ENCODE measurements at places on chromosomes 6 and 20.

DNA sequence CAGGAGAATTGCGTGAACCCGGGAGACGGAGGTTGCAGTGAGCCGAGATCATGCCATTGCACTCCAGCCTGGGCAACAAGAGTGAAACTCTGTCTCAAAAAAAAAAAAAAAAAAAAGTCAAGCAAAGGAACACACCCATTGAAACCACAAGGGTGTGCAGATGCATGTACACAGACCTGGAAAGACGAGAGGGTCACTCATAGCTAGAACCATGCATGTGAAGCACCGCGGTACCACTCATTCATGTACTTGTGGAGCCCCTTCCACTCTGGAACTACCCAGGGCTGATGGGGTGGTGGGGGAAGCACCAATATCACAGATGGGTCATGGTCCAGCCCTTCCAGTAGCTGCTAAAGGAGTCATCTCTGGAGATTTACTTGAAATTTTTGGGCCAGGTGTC lies 7.4 kb upstream of the TJAP1 start:
- no peak for DNase-seq

DNA sequence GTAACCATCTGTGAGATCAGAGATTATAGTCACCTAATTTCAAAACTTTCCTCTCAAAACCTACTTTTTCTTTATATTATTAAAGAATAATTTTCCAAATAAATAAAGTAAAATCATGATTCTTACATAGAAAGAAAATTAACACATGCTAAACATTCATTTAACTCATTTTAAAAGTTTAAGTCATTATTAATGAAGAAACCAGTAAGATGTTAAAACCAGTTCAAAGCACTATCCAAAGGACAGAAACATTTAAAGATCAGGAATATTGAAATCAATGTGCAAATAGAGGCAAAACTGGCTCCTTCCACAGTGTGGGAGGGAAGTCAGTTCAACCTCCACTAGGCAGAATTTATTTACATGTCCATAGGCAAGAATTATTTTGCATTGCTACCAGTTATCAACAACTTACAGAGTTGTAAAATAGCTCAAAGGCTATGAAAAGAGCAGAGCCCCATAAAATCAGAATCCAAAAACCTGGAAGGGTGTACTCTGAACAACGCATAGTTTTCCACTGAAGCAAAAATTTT lies 146.9 kb downstream of the KHDC1L start:
- no peak for DNase-seq

- DNase-seq, result no peak
These were observed 19.6 kb downstream of the PACSIN1 start for GRCh38 chr6:34485321-34486060.

- no peak for DNase-seq
These were observed 42.4 kb upstream of the ELOVL5 start for GRCh38 chr6:53391170-53391569.

DNA sequence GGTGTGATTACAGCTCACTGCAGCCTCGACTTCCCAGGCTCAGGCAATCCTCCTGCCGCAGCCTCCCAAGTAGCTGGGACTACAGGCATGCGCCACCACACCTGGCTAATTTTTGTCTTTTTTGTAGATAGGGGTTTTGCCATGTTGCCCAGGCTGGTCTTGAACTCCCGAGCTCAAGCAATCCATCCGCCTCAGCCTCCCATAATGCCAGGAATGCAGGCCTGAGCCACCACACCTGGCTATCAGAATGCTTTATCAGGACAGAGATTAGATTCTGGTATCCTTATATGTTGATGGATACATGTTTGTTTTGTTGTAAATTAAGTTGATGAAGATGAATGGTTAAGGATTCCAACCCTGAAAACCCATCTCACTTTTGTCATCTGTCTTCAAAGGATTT lies 24.2 kb downstream of the LHFPL5 start:
- no peak for DNase-seq

DNA sequence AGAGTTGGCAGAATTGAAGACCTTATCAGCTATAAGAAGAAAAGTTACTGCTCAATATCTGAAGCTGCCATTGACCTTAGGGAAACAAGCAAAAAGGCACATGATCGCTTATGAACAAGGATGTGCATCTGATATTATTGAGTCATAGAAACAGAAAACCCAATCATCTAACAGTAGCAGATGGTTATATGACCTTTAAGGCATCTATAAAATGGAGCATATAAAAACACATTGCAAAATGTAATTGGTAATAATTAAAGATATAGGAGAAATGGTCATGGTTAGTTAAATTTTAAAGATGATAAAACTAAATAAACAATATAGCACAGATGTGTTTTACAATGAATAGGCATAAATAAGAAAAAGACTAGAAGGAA lies 260.1 kb upstream of the TAB2 start:
- DNase-seq, result no peak

DNA sequence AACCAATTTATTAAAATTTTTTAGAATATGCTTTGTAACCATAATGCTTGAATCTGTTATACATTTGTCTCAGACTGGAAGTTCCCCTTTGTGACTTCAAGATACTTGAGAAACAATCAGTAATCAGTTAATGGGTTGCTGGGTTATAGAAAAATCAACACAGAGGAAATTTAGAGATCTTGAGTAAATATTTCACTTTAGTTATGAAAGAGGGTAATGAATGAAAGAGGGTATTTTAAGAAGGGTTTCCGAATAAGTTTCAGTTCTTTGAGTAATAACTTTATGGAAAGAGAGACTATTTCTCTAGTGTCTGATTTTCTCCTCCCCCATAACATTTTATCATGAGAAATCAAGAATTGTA lies 21.4 kb downstream of the ZFAND3 start:
- DNase-seq, result no peak

DNA sequence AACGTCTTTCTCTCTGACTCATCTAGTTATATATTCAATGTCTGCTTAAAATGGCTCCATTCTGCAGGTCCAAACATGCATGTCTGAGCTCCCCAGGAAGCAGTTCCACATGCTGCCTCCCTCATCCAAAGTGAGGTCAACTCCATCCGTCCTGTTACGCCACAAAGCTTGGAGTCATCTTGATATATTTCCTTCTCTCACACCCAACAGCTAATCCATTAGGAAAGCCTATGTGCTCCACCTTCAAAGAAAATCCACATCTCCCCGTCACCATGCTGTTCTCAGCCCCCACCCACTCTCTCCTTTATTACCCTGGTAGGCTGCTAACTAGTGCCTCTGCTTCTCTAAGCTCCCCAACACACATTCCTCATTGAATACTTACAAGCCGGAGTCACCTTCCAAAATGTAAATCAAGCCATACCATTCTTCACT lies 130.2 kb upstream of the SYNDIG1 start:
- no peak for DNase-seq

DNA sequence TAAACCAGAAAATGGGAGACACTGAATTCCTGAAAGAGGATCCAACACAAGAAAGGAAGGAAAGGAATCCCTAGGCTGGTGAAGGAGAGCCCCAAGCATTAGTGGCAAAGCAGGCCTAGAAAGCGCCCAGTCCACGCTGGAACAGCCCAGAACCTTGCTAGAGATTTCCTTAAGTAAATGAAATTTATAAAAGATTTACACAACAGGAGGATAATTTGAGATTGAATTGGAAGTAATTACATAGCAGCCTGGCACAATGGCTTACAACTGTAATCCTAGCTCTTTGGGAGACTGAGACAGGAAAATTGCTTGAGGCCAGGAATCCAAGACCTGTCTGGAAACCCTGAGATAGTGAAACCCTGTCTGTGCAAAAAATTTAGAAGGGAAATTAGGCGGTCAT lies 26.8 kb upstream of the C20orf144 start:
- no peak for DNase-seq

GRCh38 chr20:63829945-63830835 lies 874 bp downstream of the ZBTB46 start:
- DNase-seq, result no peak

DNA sequence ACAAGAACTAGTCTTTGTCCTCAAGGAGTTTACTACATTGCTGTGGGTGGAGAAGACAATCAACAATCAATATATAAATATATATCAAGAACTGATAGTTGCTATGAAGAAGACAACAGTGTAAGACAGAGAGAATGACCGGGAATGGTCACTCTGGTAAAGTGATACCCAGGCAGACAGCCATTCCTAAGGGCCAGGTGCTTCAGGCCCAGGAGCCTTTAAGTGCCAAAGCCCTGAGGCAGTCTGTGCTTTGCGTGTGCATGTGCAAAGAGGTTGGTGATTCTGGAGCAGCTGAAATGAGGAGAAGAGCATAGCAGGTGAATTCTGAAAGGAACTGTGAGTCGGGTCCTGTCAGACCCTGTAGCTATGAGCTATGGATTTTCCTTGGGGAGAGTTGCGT lies 154.2 kb downstream of the DOK5 start:
- DNase-seq, result no peak

- DNase-seq, result no peak
These were observed 186.2 kb downstream of the GPX5 start for GRCh38 chr6:28711788-28712341.

DNA sequence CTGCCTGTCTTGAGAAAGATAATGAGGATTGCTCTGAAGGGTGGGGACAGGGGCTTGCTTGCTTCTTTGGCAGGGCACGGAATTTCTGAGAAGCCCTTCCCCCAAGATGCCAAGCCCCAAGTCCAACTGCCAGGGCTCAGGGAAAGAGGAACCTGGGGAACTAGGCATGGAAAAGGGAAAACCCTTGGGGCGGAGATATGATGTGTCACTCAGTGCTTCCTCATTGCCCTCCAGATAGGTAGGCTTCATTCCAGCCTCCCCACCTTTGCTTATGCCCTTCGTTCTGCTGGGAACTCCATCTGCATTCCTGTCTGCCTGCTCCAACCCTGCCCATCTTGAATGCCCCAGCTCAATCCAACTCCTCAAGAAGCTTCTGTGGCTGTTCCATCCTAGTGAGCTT lies 61.2 kb downstream of the VEGFA start:
- DNase-seq, result no peak

GRCh38 chr20:14902432-14903089 lies 565.1 kb upstream of the FLRT3 start:
- DNase-seq, result no peak

GRCh38 chr6:1015825-1016224 lies 296.1 kb upstream of the FOXQ1 start:
- DNase-seq, result no peak

DNA sequence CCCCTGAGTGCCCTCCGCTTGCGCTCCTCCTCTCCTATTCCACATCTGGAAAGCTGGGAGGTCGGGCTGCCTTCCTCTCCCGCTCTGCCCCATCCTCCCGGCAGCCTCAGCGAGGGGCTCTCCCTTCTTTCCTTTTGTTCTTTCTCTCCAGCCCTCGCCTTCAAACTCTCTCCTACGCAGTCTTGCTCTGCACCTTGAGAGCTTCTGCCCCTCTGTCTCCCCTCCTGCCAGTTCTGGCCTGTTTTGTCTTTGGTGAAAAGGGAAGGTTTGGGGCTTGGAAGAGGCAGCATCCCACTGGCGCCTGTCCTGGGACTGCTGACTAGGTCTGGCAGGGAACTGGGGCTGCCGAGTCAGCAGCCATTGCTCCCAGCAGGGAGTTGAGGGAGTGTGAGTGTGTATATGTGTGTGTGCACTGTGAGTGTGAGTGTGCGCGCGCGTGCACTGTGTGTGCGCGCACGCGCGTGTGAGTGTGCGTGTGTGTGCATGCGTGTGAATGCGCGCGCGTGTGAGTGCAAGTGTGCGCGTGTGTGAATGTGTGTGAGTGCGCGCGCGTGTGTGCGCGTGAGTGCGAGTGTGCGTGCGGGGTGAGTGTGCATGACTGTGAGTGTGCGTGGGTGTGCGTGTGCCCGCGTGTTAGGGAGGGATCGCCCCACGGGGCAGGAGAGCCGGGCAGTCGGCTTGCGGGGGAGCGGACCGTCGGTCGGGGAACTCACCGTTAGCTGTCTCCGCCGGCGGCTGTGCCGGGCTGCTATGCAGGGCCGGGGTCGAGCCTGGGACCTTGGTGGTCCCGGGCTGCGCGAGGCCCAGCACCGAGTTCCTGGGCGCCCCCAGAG lies 523 bp downstream of the CPXM1 start:
- DNase-seq, result no peak

DNA sequence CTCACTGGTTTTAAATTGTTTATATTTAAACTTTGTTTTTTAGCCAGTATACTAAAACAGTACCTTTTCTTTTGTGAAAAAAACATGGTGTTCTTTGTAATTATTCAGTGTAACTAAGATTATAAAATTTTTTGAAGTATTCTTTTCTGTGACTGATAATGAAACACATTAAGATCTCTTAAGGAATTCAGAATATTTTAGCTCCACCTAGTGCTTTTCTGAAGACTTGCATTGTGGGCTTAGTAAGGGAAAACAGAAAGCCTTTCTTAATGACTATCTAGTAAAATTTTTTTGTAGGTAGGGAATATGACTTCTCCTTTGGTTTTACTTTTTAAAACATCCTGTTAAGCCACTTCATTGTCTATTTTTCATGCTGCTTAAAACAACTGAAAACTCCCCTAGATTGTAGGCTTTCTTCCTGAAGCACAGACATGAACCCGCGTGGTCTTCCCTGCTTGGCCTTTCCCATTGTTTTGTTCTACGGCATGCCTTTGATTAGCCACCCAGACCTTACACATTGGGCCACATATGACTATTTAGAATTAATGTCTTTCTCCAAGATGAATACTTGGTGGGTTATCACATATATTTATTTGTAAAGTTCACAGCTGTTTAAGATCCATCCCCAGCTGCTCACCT lies 72.1 kb downstream of the AFDN start:
- DNase-seq, result peak; percentile 17

GRCh38 chr6:163570579-163571231 lies 156.2 kb downstream of the QKI start:
- DNase-seq, result no peak
